ENCODE measurements at places on chromosomes 7 and 10.

- DNase-seq: no peak
Observed at GRCh38 chr10:22491480-22491879, 146.2 kb downstream of the SPAG6 start.

DNA sequence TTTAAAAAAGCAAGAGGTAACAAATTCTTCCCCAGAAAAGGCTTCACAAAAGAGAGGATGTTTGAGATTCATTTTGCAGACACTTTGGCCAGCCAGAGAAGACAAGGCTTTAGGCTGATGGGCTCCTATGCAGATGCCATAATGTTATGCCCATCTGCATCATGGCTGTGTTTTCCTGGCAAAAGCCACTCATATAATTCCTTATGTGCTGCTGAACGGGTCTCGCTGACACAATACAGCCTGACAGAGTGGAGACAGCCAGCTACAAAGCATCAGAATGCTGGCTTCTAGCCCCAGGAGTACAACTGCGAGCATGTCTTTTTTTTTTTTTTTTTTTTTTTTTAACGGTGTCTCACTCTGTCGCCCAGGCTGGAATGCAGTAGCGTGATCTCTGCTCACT is 1157.4 kb upstream of the AUTS2 start:
- DNase-seq: no peak

- no peak for DNase-seq
Observed at GRCh38 chr7:7695111-7695817, 23.1 kb downstream of the RPA3 start.

DNA sequence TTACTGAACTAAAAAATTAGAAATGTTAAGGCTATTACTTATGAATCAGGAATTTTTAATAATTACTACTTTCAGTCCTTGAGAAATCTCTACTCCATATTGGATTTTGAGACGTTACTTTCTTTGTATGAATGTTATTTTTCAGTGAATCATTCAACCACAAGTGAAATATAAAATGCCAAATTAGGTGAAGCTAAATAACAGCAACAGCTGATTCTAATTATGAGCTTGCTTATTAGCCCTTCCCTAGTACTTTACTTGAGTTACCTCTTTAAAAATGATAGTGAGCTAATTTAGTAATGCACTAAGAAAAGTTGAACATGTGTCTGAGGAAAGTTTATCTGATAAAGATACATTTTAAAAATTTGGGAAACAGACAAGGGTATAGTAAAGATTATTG is 51.4 kb downstream of the PCGF5 start:
- DNase-seq: no peak

GRCh38 chr10:55495555-55495954 is 694.5 kb upstream of the PCDH15 start:
- no peak for DNase-seq

DNA sequence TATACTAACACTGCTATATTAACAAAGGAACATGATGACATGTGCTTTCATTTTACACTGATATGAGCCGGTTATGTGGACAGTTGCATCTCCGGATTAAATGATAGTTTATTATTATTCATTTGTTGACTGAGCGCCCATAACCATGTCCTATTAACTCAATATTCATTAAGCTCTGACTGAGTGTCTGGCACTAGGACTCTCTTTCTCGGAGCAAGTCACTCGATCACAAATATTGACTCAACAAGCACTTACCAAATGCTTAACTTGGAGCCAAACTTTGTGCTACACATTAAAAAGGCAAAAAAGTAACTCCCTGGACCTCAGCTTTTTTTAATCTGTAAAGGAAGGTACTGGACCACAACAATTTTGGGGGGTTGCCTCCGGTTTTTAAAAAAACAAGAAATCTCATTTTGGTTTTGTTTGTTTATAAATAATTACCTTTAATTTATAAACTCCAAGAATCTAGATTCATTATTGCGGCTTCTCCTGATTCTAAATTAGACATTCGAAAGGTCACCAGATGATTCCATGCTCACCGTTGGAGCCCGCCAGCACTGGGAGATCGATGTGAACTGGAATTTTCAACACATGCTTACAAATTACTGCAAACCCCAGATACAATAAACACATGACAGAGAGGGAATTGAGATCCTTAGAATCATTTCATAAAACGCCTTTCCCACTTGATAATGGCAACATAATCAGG is 8.9 kb upstream of the LYZL1 start:
- DNase-seq: no peak

- no peak for DNase-seq
Observed at GRCh38 chr10:15741581-15741980, 21.9 kb upstream of the ITGA8 start.

GRCh38 chr7:110877016-110877415 is 213.9 kb upstream of the LRRN3 start:
- no peak for DNase-seq

DNA sequence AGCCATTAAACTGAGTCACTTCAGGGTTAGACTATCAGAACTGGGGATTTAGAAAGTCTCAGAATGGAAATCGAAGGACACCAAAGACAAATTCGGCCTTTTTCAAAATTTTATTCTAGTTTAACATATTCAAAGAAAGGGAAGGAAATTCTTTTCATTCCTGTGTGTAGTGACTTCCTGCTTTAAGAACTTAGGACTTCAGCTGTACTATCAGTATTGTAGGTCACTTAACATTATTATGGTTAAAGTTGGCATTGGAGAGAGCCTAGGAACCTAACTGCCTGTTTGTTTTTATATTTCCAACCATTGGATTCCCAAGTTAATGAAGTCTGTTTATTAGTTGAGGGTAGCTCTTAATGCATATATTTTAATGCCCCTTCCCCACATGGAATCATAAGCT is 63.7 kb downstream of the PTEN start:
- peak; percentile 43 for DNase-seq

DNA sequence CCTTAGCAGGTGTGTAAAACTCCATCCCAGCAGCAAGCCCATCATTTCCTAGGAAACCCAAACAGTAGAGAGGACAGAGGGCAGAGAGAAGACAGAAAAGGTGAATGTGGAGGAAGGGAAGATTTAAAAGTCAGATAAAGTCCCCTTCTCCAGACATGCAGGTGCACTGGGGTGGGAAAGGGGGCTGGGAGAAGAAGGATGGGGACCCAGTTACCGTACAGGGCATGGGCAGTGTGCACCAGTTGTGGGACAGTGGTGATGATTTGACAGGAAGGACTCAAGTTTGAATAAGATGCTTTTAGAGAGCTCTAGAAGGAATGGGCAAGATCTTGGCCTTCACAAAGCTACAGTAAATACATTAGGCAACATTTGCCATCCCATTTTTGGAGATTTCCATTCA is 110.7 kb upstream of the PLXNA4 start:
- no peak for DNase-seq
